ENCODE measurements at places on chromosomes 12 and 14.

DNA sequence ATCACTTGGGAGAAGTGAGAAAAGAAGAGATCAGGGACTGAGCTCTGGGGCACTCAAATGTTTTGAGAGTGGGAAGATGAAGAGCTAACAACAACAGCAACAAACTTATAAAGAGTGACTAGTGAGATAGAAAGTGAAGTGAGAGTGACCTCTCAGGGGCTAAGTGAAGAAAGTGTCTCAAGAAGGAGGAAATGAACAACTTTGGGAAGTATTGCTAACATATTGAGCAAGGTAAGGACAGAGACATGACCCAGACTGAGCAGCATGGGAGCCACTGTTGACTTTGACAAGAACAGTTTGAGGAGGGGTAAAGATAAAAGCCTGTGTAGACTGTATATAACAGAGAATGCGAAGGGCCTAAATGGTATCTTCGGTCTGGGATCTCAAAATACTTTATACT, 155.1 kb upstream of the BTG1 start:
- no peak for DNase-seq

DNA sequence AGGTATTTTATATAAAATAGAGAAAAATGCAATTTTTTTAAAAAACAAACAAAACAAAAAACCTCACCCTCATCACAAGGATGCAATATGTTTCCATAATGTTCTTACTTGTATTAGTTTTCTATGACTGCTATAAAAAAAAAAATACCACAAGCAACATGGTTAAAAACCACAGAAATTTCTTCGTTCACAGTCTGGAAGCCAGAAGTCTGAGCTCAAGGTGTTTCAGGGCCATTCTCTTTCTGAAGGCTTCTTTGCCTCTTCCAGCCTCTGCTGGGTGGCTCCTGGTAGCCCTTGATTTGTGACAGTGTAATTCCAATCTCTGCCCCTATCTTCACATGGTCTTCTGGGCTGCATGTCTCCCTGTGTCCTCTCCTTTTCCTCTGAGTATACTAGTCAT, 21.5 kb upstream of the SSTR1 start:
- DNase-seq, result no peak

DNA sequence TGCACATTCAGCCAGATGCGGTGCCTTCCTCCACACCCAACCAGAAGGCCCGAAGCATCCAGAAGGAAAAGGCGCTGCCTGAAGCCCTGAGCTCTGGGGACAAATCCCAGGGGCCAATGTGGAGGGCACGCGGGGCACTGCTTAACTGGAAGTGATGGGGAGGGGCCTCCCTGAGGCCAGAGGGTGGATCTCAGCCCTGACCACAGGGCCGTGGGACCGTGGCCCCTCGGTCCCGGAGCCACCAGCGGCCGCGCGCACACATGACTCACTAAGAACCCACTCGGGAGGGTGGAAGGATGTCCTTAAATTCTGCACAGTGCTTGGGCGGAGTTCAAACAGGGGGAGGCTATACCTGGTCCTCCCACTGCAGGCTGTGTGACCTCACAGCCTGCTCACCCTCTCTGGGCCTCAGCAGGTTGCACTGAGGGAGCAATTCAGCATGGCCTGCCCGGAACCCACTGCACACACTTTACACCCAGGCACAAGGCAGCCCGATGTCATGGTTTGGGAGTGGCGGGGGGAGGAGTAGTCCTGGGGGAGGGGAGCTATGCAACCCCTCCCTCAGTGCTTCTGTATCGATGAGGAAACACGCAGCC, 89.5 kb downstream of the RFLNA start:
- DNase-seq, result no peak

DNA sequence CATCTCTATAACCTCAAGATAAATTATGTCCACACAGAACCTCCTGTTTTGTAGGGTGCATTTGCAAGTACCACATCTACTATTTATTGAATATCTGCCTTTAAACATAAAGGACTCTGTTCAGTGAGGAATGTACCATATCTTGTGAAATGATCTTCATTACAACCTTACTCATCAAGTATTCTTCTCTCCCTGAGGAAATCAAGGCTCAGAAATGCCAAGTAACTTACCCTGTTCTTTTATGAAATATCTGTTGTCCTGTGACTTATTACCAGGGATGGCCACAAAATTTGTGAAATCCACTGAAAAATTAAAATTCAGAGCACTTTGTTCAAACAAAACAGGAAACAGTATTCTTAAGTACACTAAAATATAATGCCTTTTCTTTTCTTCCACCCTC, 366.7 kb downstream of the GALC start:
- no peak for DNase-seq

DNA sequence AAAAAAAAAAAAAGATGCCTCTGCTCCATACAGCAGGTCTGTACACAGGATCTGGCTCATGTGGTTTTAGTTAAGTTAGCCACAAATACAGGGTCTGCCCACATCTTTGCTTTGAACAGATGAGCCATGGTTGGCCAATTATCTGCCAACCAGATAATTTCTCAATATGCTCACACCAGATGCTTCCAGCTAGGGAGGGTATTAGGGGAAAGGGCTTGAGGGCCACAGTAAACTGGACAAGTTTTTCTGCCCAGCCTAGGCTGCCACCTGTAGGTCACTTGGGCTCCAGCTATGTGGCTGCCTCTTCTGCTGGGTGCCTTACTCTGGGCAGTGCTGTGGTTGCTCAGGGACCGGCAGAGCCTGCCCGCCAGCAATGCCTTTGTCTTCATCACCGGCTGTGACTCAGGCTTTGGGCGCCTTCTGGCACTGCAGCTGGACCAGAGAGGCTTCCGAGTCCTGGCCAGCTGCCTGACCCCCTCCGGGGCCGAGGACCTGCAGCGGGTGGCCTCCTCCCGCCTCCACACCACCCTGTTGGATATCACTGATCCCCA, 776 bp downstream of the RDH5 start:
- DNase-seq, result no peak

- no peak for DNase-seq
These were observed 519.3 kb downstream of the NOVA1 start for GRCh38 chr14:26078561-26078960.

All from stimulated activated CD8-positive, alpha-beta memory T cell treated with anti-CD3 and anti-CD28 coated beads, Interleukin-7, amount 100 ng/mL, for 24 hours (primary cell).